ENCODE measurements at places on chromosomes 11 and 22. TPM values are rescaled to one million over a fixed set of nuclear protein-coding genes. Genes with fewer than 3 reads are reported as not detected.

GRCh38 chr22:27880778-27881394 lies 38.2 kb downstream of the PITPNB start:
- DNase-seq = no peak

DNA sequence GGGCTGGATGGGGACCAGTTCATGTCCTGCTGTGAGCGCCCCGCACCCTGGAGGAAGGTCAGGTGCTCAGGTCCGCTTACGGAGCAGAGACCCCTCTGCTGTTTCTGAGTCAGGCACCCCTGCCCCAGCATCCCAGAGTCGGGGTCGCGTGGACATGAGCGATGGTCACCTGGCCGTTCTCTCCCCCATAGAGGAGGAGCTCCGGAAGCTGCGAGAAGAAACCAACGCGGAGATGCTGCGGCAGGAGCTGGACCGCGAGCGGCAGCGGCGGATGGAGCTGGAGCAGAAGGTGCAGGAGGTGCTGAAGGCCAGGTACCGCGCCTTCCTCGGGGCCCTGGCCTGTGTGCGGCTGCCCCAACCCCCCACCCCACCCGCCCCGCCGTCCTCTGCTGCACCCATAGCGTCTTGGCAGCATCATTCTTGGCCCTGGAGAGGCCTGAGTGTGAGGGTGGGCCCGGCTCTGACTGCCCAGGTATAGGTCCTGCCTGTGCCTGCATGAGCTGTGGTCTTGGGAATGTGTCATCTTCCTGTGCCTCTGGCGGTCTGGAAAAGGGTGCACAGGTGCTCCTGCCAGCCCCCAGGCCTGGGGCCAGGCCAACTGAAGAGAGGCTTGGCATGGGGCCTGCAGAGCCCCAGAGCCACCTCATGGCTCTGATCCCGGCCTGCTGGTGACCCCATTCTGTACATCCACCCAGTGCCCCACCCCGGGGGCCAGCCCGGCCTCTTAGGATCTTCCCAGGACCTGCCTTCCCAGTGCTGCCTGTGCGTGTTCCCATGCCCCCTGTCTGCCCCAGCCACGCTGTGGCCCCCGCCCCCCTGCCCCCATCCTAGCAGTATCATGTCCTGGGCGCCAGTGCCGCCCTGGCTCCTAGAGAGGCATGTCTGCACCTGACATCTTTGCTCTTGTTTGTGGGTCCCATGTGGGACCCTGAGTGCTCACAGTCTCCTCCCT lies 38.1 kb downstream of the GRAMD4 start:
- DNase-seq = no peak

DNA sequence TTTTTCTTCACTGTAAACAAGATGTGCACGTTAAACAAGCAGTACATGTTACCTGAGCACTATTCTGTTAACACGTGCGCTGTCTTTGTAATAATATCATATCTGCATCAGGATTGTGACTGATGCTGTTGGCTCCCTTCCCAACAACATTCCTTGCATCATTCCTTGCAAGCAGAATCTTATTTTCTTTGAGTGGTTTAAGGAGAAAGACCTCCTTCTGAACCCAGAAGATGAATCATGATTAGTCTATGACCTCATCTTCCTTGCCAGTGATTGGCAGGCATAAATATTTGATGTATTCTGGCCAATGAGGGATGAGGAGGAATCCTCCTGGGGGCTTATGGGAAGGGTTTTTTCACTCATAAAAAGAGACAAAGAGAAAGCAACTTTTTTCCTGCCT lies 46.2 kb downstream of the C11orf71 start:
- DNase-seq = no peak

GRCh38 chr11:71444811-71445210 lies 3.4 kb downstream of the DHCR7 start:
- peak; percentile 43 for DNase-seq

DNA sequence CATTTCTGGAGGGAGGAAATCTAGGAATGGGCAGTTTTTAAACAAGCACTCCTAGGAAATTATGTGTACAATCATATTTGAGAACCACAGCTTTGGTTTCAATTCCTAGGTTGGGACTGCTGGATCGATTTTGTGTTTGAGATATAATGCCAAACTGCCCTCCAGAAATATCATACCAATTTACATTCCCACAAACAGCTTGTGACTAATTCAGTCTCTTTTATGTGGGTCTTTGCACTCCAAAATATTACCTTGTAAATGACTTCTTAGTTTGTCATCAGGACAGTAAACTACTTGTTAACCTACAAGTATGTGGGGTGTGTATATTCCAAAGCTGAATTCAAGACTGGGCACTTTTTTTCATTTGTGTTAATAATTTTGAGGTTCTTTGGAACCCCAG lies 9.8 kb upstream of the BARX2 start:
- no peak for DNase-seq

DNA sequence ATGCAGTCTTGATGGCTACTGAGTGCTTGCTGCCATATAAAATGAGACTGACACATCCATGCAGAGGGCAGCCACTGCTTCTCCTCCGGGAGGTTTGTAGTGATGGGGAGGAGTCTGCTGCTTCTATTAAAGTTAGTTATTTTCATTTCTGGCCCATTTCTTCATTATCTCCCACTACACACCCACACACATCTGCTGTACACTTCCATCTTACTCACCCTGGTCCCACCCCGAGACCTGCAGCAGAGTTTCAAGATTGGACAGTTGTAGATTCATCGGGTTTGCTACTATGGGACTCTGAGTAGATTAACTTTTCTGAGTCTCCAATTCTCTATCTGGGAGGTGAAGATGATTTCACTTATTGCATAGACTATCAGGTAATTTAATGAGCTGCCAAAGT lies 176.2 kb upstream of the SNX19 start:
- no peak for DNase-seq

DNA sequence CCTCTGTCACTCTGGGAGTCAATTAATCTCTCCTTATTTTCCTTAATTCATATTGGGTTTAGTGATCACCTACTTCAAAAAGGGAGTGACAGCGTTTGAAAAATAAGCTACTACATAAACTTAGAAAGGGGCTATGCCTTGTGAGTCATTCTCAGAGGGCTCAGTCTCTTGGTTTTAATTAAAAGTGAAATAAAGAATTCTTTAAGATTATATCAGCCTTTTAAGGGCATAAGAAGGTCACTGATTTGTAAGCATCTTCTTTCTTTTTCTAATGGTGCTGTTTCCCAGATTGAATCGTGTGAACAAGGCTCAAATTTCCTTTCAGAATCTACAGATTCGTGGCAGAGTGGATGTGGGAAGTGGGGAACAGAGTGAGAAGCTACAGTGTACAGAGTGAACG lies 636.2 kb upstream of the CCDC90B start:
- no peak for DNase-seq

GRCh38 chr11:123483058-123483457 lies 53.0 kb downstream of the GRAMD1B start:
- no peak for DNase-seq

- DNase-seq = no peak
Observed at GRCh38 chr11:88414981-88415413, 77.5 kb upstream of the CTSC start.

DNA sequence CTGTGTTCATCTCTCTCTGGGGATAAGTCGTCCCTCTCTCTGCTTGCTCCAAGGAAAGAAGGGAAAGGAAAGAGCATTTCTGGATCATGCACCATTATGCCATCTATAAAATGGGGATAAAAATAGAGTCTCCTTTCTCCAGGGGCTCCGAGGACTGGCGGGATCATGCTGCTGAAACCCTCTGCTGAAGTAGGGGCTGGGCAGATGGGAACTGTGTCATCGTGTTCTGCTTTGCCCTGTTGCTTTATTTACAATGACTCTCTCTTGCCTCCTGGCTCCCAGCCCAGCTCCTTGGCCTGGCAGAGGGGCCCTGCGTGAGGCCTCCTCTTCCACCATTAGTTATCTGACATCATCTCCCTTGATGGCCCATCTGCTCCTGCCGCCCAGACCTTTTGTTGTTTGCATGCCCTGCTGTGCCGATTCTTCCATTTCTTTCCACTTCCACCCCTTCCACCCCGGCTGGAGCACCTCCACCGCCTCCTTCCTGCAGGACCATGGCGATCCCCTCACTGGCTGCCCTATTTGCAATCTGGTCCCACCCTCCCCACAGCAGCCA lies 200.9 kb downstream of the MYO18B start:
- peak; percentile 78 for DNase-seq

DNA sequence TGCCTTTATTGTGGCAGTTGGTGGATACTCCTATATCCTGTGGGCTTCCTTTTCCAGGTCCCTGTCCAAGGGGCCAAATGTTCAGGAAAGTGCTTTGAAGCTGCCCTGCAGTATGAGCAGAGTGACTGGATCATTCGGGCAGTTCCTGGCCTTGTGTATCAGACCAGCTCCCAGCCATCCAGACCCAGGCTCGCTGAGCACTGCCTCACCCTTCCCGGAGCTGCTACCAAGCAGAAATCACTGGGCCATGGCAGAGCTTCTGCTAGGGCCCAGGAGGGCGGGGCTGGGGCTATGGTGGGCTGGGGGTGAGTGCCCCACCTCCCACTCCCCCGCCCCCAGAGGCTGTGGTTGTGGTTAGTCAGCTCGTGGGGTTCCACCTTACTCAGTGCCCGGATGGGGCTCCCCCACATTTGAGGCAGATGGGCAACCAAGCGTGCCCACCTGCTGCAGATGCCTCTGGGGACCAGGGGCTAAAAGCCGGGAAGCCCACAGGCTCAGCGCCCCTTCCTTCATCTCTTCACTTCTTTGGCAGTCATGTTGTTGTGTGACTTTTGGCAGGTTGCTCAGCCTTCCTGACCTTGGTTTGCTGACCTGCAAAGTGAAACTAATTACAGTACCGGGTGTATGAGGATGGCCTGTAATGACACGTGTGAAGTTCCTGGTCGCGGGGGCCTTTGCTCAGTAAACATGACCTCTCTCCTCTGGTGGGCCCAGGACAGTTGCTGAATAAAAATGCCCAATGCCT lies 2.1 kb upstream of the LRRC32 start:
- DNase-seq = no peak

GRCh38 chr11:60921259-60921658 lies 3.0 kb upstream of the TMEM132A start:
- DNase-seq = no peak

- DNase-seq = no peak
Observed at GRCh38 chr22:19631899-19632667, 82.2 kb upstream of the SEPTIN5 start.

DNA sequence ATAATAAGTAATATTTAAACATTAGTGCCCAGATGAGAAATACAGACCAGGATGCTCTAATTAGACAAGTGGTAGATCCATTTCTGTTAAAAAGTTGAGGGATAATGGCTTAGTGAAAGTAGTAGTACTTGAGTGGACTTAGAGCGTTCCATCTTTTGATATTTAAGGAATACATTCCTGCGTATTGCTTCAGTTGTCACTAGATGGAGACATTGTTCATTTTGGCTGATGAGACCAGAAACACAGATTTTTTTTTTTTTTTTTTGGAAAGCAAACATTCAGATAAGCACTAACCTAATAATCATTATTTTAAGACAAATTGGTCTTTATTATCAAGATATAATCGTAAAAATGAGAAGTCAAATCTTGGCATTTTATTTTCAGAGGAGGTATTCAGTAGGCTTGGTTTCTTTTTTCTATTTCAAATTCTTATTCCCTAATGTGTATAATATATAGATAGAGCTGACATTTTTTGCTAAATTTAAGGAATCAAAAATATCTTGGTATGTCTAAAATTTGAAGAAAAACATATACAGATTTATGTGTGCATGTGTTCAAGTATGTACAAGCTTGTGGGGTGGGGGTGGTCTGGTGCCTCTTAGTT lies 92.9 kb downstream of the DYNC2H1 start:
- no peak for DNase-seq

DNA sequence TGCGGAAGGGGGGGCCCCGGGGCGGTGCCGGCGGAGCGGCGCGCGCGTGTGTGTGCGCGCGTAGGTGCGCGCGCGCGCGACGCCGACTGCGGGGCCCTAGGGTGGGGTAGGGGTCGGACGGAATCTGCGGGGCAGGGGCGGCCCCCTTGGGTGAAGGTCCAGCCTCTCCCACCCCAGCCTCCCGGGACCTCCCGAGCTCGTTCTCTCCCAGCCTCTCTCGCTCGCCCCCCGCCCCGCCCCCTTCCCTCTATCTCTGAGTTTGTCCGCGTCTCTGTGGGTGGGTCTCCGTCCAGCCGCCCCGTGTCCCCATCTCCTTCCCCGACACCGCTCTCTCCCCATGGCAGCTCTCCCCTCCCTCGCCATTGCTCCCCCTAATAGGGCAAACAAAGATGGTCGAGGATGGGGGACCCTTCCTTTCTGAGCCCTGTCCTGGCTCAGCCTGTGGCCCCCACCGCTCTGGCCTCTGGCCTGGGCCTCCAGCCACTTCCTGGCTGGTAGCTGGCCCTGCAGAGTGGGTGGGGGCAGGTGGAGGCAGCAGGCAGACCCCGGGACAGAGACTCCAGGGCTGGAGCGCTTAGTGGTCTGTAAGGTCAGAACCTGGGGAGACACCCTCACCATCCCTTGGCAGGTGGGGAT lies 33.0 kb upstream of the PRR5 start:
- DNase-seq = no peak

- no peak for DNase-seq
Observed at GRCh38 chr22:49327411-49328117, 500.1 kb downstream of the BRD1 start.

- DNase-seq = no peak
Observed at GRCh38 chr11:132464003-132464342, 1068.3 kb downstream of the OPCML start.

- peak; percentile 43 for DNase-seq
Observed at GRCh38 chr22:39716534-39716933, 146.0 kb downstream of the CACNA1I start.

GRCh38 chr22:29308148-29308790 lies 1.8 kb downstream of the GAS2L1 start:
- no peak for DNase-seq

- no peak for DNase-seq
Observed at GRCh38 chr22:34017205-34017604, 96.9 kb upstream of the LARGE1 start.

DNA sequence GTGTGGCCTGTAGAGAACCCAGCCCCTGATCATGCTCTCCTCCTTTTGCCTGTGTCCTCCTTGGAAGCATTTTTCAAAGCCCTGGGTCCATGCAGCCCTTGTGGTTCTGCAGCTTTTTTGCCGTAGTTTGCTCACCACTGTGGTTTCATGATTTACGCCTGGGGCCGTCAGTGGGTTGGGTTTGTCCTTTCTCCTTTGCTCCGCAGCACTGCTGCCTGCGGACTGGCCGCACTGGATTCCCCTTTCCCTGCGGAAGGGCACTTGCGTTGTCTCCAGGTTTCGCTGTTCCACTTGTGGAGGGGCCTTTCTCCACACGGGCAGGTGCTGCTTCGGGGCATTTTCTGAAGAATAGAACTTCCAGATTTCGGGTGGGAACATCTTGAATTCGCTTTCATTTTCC lies 1260.9 kb downstream of the BRD1 start:
- no peak for DNase-seq

The BTG4 gene
- not detected for total RNA-seq

The DEFB131B gene
- not detected for total RNA-seq

The MMP8 gene
- total RNA-seq = 0.94 TPM

The PTGDR2 gene
- total RNA-seq = 0.89 TPM

The CCDC73 gene
- total RNA-seq = not detected

The ZNF70 gene
- total RNA-seq = 3.0 TPM

The GRM5 gene
- 0.13 TPM for total RNA-seq

The GUCY1A2 gene
- total RNA-seq = 11.0 TPM

The ELFN2 gene
- total RNA-seq = 0.03 TPM

The IGF2 gene
- 87.7 TPM for total RNA-seq

The KCNK4 gene
- total RNA-seq = not detected

The NNMT gene
- 72.9 TPM for total RNA-seq

The CSTPP1 gene
- 13.2 TPM for total RNA-seq

The APOA1 gene
- 47.2 TPM for total RNA-seq

The MRE11 gene
- 8.7 TPM for total RNA-seq

The ENTHD1 gene
- not detected for total RNA-seq

The TYR gene
- total RNA-seq = not detected

The XPNPEP3 gene
- total RNA-seq = 22.0 TPM

All from cardiac septum (tissue), 1 donor.